Naive thymus-derived CD4-positive, alpha-beta T cell (primary cell): ENCODE measurements at places on chromosomes 5 and 9.

DNA sequence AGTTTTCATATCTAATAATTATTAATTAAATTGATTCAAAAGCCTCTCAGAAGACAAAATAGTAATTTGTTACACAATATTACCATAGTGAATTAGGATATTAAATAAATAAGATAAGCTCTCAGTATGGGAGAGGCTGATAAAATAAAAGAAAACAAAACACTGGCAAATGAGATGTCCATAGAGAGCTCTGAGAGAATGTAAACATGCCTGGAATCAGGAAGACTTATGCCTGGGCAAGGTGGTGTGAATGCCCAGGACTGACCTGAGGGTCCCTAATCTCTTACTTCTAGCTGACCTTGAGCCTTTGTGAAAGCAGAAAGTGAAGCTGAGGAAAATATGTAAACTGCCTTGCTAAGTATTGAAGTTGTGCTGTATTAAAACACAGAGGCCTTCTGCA, 616.5 kb downstream of the PTPRD start:
- DNase-seq: no peak

DNA sequence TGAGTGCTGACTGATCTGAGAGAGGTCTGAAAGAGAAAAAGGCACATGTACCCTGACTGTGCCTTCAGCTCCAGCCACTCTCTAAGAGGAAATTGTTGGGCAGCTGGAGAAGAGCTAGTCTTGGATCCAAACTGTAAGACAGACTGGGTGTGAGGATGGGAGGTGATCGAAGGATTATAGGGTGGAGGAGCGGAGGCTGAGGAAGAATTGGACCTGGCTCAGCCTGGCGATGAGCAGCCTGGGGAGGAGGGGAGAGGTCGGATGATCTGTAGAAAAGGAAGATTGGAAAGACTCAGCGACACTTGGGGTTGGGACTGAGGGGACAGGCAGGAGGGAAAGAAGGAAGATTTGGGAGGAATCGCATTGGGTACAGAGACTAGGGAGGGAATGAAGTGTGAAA, 98.6 kb upstream of the SLC25A48 start:
- no peak for DNase-seq

DNA sequence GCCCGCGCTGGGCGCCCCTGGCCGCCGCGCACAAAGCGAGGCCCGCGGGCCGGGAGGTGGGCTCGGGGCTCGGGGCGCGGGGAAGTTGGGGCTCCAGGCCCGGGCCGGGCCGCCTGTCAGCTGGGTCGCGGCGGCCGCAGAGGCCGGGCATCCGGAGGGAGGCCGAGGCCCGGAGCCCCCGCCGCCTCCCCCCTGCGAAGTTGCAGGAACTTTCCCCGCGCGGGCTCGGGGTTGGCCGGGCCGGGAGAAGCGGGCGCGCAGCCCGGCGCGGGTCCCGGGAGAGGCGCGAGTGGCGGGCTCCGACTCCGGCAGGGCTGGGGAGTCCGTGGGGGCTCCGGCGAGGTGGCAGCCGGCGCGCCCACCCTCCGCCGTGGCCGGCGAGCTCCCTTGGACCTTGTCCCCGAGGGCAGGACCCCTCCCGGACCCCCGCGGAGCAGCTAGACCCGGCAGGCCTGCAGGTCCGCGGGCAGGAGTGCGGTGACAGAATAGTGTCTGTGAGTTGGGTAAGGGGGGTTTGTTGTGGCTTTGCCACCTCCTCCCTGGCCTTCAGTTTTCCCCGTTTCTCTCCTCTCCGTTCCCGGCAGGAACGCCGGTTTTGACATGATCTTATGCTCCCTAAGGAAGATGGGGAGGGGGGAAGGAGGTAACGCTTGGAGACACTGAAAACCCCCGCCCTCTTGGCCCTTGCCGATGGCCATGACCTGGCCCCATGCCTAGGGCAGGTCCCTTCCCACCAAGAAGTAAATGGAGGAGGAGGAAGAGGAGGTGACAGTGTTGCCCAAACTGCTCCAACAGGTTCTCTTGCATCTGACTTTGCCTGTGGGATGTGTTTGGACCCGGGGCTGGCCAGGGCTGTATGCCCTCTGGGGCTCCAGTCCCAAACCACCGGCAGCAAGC, 942 bp downstream of the PHF2 start:
- peak; percentile 22 for DNase-seq

- DNase-seq: no peak
These were observed 16.8 kb downstream of the GNAQ start for GRCh38 chr9:78014776-78015175.

DNA sequence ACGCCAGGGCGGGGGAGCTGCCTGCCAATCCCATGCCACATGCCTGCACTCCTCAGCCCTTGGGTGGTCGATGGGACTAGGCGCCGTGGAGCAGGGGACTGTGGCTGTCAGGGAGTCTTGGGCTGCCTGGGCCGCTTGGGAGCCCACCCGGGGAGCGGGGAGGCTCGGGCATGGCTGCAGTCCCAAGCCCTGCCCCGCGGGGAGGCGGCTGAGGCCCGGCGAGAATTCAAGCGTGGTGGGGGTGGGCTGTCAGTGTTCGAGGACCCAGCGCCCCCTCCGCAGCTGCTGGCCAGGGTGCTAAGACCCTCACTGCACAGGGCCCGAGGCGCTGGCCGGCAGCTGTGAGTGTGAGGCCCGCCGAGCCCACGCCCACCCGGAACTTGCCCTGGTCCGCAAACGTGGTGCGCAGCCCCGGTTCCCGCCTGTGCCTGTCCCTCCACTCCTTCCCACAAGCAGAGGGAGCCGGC, 83.2 kb upstream of the DMRTA1 start:
- no peak for DNase-seq

DNA sequence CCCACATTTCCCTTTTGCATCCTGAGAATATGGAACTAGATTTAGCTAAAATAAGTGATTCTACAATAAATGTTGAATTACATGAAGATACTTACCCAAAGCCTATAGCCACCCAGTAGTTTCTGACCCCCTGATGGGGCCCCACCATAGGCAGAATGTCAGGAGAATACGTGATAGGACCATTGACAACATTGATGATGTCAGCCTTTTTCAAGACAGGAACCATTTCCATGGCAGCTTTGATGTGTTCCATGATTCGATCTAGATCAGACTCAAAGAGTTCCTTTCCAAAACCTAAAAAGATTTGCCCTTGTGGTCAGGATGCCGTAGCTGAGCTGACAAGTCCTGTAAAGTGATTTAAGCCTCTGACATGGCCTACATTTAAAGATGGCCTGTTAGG, 27.3 kb downstream of the DMGDH start:
- DNase-seq: no peak

GRCh38 chr9:133239533-133240090, 30.6 kb upstream of the OBP2B start:
- DNase-seq: no peak

GRCh38 chr5:140674211-140674610, 835 bp upstream of the DND1 start:
- DNase-seq: no peak
